ENCODE measurements at places on chromosomes 2 and 18.
A peak's percentile ranks its signal among the peaks of the same experiment; 100 is the strongest.

GRCh38 chr2:38066421-38067115 is 9.4 kb downstream of the CYP1B1 start:
- no peak overlapping the region for H3K4me3 ChIP-seq
- no peaks in the 10 kb centered on the region for H3K36me3 ChIP-seq
- H3K27ac ChIP-seq, result no peak overlapping the region
- no peak for DNase-seq

DNA sequence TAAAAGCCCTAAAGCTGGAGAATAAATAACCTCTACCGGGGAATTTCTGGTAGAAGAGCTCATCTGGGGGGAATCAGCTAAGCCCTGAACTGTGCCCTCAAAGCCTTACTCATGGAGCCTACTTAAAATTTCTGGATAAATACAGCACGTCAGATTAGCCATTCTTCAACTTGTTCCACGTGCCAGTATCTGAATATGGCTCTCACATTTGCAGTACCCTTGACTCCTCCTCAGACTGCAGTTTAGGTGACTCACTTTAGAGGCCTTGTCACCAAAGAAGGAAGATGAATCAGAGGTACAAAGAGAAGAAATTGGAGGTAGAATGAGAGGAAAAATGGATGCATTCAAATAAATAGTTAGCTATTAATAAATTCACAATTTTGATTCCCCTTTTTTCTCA is 34.6 kb upstream of the POTEC start:
- H3K4me3 ChIP-seq, result no peak overlapping the region
- no peak for DNase-seq
- no peak overlapping the region for H3K27ac ChIP-seq
- no peaks in the 10 kb centered on the region for H3K4me1 ChIP-seq
- H3K36me3 ChIP-seq, result no peaks in the 10 kb centered on the region

DNA sequence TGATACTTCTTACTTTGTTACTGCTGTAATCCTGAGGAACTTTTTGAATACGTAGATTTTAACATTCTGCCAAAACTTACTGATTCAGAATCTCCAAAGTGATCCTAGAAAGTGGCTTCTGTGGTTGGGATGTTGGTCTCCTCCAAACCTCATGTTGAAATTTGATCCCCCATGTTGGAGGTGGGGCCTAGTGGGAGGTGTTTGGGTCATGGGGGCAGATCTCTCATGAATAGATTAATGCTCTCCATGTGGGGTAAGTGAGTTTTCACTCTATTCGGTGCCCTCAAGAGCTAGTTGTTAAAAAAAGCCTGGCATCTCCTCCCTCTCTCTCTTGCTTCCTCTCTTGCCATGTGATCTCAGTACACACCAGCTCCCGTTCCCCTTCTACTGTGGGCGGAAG is 329.9 kb downstream of the HRH4 start:
- no peak overlapping the region for H3K27ac ChIP-seq
- no peak overlapping the region for H3K4me3 ChIP-seq
- no peaks in the 10 kb centered on the region for H3K36me3 ChIP-seq
- no peaks in the 10 kb centered on the region for H3K27me3 ChIP-seq
- H3K4me1 ChIP-seq, result no peaks in the 10 kb centered on the region

GRCh38 chr2:85076618-85077274 is 56.4 kb upstream of the TCF7L1 start:
- no peak overlapping the region for H3K4me3 ChIP-seq
- H3K27ac ChIP-seq, result no peak overlapping the region
- no peaks in the 10 kb centered on the region for H3K27me3 ChIP-seq
- no peak for DNase-seq
- H3K36me3 ChIP-seq, result no peaks in the 10 kb centered on the region

- no peaks in the 10 kb centered on the region for H3K27me3 ChIP-seq
These were observed 113.6 kb downstream of the BABAM2 start for GRCh38 chr2:28004086-28004485.

GRCh38 chr2:28594000-28594331 is 98.1 kb downstream of the PLB1 start:
- H3K36me3 ChIP-seq, result no peaks in the 10 kb centered on the region
- H3K27me3 ChIP-seq, result no peaks in the 10 kb centered on the region
- H3K27ac ChIP-seq, result peak overlapping the region; percentile 81
- peaks cover 27% of the 10 kb centered on the region for H3K4me1 ChIP-seq
- DNase-seq, result no peak

GRCh38 chr18:3012136-3013023 is 564 bp downstream of the LPIN2 start:
- DNase-seq, result no peak
- H3K4me1 ChIP-seq, result peaks cover 21% of the 10 kb centered on the region
- peak overlapping the region; percentile 62 for H3K27ac ChIP-seq
- H3K4me3 ChIP-seq, result peak overlapping the region; percentile 97

- no peak overlapping the region for H3K4me3 ChIP-seq
- no peak for DNase-seq
- H3K27ac ChIP-seq, result no peak overlapping the region
- no peaks in the 10 kb centered on the region for H3K4me1 ChIP-seq
These were observed 121.8 kb upstream of the ZBTB14 start for GRCh38 chr18:5417342-5417741.

DNA sequence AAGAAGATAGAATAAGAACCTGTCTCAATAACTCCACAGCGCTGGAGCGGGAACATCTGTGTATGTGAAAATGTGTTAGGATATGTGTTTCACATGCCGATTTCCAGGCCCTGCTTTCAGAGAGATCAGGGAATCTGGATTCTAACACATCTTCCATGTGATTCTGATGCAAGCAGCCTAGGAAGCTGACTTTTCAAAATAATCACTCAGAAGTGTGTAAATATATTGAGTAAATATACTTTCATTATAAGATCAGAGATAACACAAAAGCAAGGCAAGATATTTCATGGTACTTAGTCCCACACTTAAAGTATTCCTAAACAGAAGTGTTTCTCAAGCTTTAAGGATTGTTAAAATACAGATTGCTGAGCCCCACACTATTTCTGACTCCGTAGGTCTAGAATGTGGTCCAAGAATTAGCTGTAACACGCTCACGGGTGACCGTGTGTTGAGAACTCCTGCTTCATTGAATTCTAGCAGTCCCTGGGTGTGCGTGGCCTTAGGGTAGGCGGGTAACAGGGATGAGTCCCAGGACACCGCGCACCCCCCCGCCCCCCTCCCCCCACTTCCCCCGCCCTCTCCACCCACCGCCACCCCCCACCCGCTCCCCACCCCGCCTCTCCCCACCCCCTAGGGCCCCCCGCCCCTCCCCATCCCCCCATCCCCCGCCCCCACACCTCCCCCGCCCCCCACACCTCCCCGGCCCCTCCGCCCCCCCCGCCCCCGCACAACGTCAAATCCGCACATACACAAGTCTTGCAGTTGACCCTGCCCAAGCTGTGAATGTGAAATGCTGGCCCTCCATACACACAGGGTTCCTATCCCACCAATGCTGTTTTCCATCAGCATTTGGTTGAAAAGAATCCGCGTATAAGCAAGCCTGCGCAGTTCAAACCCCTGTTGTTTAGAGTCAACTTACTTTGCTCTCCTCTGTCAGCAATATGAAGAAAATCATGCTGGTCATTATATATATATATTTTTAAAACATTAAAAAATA is 94.2 kb upstream of the SLC39A10 start:
- no peak overlapping the region for H3K4me3 ChIP-seq
- H3K36me3 ChIP-seq, result no peaks in the 10 kb centered on the region
- DNase-seq, result no peak
- peak overlapping the region; percentile 86 for H3K27ac ChIP-seq
- H3K27me3 ChIP-seq, result no peaks in the 10 kb centered on the region
- peaks cover 49% of the 10 kb centered on the region for H3K4me1 ChIP-seq

- no peaks in the 10 kb centered on the region for H3K27me3 ChIP-seq
- no peak overlapping the region for H3K27ac ChIP-seq
- H3K4me1 ChIP-seq, result no peaks in the 10 kb centered on the region
- H3K4me3 ChIP-seq, result no peak overlapping the region
- H3K36me3 ChIP-seq, result no peaks in the 10 kb centered on the region
These were observed 63.9 kb upstream of the PHLPP1 start for GRCh38 chr18:62651276-62652056.

DNA sequence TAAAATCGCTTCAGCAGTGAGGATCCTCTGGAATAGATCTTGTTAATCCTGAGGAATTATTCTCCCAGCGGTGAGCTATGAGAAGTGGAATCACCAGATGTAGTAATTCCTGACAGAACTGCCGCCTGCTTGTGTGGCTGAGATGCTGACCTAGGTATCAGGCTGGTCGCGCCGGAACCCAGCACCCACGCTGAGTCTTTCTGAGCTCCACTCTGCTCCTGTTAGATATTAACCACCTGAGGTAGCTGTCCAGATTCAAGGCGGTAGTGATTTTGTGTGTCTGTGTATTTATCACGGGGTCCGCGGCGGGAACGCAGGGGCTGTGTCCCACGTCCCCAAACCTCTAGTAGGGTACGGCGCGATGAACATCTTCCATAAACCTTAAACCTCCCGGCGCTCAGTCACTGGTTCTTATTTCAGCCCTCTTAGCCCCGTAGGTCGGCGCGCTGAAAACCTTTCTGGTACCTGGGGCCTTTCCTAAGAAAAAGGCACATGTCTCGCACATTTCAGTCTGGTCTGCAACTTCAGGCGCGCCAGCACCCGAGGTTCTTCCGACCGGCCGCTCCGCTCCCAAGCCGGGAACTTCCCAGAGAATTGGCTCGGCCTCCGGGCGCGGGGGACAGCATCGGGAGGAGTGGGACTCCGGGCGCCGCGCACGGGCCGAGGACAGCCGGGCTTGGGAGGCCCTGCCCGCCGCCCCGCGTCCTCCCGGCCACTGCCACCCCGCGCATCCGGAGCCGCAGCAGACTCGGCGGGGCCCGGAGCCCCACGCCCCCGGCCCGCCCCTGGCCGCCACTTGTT is 542 bp upstream of the CNNM3 start:
- H3K27me3 ChIP-seq, result no peaks in the 10 kb centered on the region
- H3K36me3 ChIP-seq, result no peaks in the 10 kb centered on the region
- H3K27ac ChIP-seq, result peak overlapping the region; percentile 42
- peak overlapping the region; percentile 69 for H3K4me3 ChIP-seq
- DNase-seq, result no peak
